Fibroblast of mammary gland (primary cell): ENCODE measurements at places on chromosomes 4 and X.

- DNase-seq, result no peak
These were observed 37.7 kb downstream of the ANTXR2 start for GRCh38 chr4:80035336-80035735.

GRCh38 chrX:77433001-77433400 lies 14.2 kb upstream of the FGF16 start:
- no peak for DNase-seq

DNA sequence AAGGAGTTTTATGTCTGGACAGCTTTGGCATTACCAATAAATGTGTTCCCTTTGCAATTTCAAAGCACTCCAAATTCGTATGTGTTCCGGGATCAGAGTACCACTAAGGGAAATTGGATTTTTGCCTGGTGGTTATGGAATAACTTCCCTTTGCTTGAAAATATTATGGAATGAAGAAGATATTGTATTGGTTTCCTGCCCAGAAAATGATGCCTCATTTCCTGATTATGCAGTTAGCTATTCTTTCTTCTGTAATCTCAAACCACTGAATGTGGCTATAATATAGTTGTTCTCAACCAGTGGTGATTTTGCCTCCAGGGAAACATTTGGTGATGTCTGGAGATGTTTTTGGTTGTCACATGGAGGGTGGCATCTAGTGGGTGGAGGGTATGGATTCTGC lies 142.9 kb downstream of the PCDH7 start:
- DNase-seq, result peak; percentile 63

DNA sequence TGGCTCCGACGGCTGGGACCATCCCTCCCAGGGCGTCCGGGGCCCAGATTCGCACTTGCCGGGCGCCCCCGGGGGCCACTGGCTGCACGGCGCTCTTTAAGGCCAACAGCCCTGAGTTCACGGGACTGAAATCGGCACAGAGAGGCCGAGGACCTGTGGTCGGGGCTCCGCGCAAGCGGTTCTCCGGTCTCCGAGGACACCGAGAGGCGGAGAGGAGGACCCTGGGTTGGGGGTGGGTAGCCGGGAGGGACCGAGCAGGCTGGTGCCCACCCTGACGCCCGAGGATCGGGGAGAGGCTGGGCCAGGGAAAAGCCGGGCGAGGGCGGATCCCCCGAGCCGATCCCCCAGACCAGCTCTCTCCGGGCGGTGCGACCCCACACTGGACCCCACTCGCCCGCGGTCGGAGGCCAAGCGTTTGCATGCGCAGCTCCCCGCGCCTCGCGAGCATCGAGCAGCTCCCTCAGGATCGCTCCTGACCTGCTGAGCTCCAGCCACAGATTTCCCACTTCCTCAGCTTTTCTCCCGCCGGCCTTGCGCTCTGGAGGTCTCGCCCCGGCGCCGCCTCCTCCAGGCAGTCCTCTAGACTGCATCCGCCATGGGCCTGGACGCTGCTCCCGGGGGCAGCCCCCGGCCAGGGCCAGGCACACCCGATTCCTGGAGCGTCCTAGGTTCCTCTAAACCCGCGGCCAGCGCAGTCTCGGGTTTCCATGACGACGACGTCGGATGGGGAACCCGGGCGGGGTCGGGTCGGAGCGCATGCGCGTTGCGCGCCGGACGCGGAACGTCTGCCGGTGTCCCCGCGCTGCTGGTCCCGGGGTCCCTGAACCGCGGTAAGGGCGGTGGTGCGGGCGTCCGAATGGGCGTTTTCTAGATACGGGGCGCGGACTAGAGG lies 17.6 kb upstream of the NAT8L start:
- peak; percentile 72 for DNase-seq

DNA sequence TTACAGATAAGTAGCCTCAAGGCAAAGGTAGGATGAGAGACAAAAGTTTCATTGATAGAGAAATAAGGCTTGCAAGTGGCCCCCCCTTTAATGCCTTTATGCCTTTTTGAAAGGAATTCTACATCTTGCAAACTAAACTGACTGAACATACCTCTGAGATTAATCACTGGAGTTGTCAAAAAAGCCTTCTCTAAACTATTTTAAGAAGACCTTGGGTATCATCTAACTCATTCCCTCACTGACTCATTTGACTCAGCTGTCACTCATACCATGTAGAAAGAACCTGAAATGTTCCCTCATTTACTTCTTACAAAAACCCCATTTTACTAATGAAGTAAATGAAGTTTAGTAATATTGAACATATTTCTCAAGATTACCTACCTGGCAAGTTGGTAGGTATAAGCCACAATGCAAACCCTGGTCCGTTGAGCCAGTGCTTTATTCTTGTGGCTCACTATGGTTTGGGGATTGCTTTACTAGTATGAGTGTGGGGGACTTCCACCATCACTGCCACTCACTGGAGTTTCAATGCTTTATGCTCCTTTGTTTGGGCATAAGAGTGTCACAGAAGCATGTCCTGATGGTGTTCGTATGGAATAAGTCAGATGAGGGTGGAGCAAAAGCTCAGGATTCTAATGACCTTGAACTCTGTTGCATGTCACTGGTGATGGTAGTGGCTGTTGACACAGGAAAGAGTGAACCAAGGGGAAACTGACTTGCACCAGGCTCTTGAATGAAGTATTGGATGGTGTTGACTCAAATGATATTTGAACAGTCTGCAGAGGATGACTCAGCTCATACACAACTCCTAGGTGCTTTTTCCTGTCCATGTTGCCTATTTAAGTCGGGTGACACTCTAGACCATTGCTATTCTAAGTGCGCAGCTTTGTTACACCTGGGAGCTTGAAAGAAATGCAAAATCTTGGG lies 305.5 kb upstream of the EMCN start:
- DNase-seq, result peak; percentile 2

DNA sequence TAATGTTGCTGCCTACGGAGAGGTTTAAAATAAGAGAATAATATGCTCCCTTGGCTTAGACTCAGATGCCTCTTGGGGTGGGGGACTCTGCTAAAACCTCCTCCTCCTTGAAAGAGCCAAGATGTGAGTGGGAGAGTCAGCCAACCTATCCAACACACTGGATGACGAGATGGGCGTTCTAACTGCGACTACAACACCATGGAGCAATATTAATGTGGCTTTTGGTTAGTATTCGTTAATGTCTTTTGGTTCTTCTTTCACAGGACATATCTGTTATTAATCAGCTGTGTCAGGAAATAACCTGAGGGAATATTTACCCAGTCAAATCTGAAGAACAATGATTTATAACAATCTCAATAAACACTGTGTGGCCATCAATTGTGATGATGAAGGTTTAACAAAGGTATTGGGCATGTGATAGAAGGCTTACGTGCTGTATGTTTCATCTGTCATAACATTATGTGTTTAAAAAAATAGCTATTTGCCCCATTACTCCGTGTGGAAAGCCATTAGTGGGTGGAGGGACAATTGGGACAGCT lies 143.5 kb upstream of the FTHL17 start:
- no peak for DNase-seq

GRCh38 chrX:132822634-132823012 lies 135.8 kb downstream of the HS6ST2 start:
- DNase-seq, result no peak

- DNase-seq, result no peak
These were observed 29.8 kb downstream of the CD99L2 start for GRCh38 chrX:150868625-150869024.

DNA sequence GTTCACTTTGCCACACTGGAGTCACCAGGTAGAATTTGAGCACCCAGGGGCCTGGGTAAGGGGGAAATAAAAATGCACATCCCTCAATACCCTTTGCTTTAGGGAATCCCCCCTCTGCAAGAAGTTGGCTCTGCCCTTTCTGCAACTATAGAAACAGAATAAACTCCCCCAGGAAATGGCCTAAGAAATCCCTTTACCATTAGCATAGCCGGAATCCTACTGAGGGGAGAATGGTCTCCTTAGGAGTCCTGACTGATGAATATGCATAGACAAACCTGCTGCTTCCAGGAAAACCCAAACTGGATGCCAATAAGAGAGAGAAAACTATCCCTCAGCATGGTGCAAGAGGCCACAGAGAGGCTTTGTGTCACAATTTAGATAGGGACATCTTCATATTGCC lies 11.0 kb downstream of the EFHC2 start:
- no peak for DNase-seq

DNA sequence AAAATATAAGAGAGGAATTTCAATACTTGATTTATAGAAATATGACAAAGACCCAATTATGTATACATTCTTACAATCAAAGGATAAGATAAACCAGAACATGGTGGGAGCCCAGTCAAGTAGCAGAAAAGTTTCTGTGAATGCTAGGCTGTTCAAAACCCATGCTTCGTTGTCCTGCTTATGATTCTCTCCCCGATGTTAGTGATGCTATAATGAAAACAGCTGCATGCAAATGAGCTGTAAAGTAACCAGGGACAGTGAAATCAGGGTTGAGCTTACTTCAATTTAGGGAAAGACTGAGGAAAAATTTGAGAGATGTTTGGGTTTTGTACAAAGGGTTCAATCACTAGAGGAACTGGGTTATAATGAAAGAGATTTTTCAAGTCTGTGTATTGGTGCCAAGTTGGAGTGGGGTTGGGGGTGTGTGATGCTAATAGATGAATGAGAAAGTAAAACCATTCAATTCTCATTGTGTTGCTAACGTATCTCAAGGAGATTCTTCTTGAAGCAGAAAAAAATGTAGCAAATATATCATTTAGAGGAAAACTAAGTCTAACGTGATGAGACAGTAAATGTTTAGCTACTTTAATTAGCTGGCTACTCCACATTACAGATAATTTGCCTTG lies 59.3 kb upstream of the PPP1R2C start:
- no peak for DNase-seq

GRCh38 chr4:160595646-160596045 lies 1492.8 kb downstream of the RAPGEF2 start:
- no peak for DNase-seq

- DNase-seq, result peak; percentile 2
These were observed 490.3 kb upstream of the TECRL start for GRCh38 chr4:64899563-64899962.
